ENCODE measurements at places on chromosomes 7 and 10.

DNA sequence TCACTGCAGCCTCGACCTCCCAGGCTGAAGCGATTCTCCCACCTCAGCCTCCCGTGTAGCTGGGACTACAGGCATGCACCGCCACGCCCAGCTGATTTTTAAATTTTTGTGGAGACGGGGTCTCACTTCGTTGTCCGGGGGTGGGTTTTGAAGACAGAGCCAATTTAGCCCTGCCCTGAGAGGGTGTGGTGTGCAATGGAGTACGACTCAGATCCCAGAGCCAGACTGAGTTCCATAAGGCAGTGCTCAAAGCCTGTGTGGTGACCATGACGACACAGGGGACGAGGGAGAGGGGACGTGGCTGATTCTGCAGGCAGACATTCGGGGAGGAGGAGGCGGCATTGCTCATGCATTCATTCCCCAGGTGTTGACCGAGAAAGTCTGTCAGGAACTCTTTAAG, 72.1 kb downstream of the ZMIZ1 start:
- no peak for DNase-seq

- DNase-seq, result no peak
Observed at GRCh38 chr10:29317027-29317420, 28.2 kb downstream of the LYZL1 start.

DNA sequence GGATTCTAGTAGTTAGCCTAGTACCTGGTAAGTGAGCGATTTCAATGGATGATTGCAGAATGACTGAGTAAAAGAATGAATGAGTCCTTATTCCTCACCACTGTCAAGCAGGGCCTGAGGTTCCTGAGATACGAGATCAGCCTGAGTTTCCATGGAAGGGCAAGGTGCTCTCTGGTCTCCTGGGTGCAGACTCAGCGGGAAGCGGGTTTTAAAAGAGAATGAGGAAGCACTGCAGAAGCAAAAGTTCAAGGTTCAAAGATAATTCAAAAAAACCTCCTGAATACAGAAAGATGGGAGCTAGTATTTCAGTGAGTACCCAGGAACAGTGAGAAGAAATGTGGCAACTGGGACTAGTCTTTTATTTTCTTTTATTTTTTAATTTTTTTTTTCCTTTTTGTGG, 4.3 kb downstream of the ZNF3 start:
- no peak for DNase-seq

- no peak for DNase-seq
Observed at GRCh38 chr7:25726170-25726780, 425.7 kb upstream of the NFE2L3 start.

DNA sequence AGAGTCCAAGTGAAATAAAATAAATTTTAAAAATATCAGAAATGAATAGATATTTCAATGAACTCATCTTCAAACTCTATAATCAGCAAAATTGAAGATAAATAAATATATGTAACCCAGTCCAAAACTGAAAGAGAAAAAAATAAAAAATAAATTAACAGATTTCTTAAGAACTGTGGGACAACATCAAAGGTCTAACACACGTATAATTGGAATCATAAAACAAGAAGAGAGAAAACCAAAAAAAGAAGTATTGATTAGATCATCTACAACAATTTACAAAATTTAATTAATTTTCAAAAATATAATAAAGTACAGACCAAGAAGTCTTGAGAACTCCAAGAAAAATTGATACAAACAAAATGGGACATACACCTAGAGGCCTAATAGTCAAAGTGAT, 625.8 kb upstream of the SORCS1 start:
- DNase-seq, result no peak

DNA sequence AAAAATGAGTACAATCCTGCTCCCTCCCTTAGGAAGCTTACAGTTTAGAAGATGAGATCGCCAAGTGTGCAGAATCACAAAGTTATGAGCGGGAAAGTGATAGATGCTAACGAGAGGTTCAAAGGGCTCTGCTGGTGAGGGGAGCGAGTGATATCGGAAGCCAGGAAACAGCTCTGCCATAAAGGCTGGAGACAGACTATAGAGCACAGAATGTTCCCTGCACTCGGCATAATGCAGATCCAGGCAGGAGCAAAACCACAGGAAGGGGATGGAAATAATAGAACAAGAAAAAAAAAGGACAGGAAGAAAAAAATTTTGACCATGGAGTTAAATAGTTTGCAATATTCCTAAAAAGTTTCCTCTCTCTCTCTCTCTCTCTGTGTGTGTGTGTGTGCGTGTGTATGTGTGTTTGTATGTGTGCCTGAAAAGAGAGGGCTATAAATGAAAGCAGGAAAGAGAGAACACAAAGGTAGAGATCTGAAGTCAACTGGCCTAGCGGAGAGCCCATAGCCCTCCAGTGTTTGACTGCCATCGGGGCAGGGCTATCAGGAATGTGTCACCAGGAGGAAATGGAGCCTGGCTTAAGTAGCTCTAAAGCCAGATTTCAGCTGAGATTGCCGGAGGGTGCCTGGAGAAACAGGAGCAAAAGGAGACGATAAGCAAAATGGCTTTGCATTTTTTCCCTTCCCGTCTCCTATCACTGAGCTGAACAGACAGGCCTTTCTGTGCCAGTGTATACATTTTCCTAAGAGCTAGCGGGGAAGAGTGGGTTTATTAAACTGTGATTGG, 175.8 kb upstream of the LYZL1 start:
- no peak for DNase-seq

DNA sequence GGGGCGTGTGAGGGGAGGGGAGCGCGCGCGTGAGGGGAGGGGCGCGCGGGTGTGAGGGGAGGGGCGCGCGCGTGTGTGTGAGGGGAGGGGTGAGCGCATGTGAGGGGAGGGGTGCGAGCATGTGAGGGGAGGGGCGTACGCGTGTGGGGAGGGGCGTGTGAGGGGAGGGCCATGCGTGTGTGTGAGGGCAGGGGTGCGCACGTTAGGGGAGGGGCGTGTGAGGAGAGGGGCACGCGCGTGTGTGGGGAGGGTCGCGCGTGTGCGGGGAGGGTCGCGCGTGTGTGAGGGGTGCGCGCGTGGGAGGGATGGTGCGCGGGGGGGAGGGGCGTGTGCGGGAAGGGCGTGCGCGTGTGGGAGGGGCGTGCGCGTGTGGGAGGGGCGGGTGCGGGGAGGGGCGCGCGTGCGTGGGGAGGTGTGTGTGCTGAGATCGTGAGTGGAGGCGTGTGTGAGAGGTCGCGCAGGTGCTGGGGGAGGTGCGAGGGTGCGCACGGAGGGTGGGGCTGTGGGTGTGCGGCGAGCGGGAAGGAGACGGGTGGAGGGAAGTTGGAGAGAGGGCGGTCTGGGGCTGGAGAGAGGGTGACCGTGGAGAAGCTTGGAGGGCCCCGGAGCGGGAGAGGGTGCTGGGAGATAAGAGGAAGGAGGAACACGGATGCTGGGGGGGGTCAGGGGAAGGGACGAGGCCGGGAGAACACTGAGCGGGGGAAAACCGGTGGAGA, 19.7 kb downstream of the MXI1 start:
- DNase-seq, result no peak

- DNase-seq, result no peak
Observed at GRCh38 chr10:131938681-131939080, 37.9 kb downstream of the PPP2R2D start.

GRCh38 chr7:157502701-157503111, 165.9 kb downstream of the DNAJB6 start:
- DNase-seq, result peak; percentile 40

DNA sequence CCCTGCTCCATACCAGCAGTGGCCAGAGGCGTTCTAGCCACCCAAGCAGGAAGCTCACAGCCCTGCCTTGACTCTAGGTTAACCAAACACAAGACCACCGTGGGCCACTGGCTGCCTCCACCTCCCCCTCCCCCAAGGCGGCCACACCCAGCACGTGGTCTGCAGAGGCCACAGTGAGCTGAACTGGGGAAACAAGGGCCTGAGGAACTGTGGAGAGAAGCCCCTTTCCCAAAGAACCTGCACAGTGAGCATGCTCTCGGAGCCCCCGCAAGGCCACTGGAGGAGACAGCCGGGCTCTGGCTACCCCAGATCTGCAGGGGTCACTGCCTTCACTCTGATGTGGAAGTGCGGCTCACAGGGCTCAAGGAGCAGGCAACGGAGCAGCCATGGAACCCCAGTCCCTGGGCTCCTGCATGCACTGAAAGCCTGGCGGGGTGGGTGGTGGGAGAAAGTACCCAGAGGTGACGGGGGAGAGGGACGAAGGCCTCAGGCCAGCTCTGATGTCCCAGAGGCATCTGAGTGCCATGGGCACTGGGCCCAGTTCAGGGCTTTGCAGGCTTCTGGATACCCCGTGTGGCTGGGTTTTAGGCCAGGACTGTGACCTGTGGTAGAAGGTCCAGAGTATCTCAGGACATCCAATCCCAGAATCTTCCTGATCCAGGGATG, 189.2 kb downstream of the EBF3 start:
- no peak for DNase-seq

GRCh38 chr10:44863344-44864047, 47.6 kb upstream of the TMEM72 start:
- DNase-seq, result no peak

DNA sequence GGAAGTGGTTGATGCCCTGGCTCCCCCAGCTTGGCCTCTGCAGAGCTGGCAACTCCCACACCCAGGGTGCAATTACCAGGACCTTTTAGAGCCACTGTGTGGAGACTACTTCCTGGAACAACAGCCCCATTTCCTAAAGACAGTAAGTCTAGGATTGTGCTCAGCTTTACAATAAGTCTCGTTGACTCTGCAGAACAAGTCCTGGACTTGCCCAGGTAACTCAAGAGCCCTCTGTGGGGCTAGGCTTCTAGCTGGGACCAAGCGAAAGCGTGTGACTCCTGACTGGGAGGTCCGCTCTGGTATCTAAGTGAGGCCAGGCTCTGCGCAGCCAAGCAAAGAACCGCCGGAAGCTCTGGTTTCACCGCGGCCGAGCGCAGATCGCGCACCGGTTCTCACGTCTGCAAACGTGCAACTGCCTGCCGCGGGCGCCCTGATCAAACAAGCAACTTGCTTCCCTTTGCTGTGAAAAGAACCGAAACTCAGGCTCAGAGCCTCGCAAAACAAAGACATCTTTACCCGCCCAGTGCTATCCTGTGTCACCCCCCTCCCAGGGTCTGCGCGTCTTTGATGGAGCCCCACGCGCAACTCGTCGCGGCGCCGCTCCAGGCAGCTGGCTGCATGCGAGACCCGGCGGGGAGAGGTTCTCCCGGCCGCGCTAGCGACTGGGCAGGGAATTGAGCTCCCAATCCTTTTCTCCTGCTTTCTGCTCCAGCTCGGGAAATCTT, 4.4 kb upstream of the PDLIM1 start:
- peak; percentile 35 for DNase-seq

GRCh38 chr7:2856388-2857169, 12.5 kb upstream of the GNA12 start:
- DNase-seq, result no peak

DNA sequence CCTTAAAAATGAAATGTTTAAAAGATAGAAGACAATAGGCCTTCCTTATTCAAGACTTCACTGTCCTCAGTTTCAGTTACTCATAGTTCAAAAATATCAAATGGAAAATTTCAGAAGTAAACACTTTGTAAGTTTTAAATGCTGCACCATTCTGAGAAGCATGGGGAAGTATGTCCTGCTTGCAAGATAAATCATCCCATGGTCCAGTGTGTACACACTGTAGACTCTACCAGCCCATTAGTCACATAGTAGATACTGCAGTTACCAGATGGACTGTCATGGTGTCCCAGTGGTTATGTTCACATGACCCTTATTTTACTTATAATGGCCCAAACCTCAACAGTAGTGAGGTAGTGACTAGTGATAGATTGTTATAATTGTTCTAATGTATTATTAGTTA, 69.5 kb downstream of the PTPN12 start:
- DNase-seq, result no peak

- no peak for DNase-seq
Observed at GRCh38 chr7:98066208-98066607, 40.5 kb upstream of the LMTK2 start.

- no peak for DNase-seq
Observed at GRCh38 chr7:17846935-17847334, 93.4 kb downstream of the SNX13 start.

GRCh38 chr10:58856508-58857240, 319.8 kb upstream of the PHYHIPL start:
- no peak for DNase-seq

DNA sequence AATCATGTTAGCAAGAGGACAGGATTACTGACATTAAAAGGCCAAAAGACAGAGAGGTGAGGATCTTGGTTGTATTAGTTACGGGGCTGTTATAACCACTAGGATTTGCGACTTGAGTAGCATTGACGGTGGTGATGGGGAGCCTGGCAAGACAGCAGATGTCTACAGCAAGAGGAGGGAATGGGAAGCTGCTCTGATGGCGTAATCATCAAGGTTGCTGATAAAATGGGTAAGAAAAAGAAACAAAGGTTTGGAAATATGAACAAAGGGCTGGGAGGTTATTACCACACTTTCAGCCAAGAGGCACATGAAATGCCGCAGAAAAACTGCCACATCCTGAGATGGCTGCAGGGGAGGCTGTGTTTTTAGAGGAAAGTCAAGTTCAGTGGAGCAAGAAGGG, 33.9 kb downstream of the TMEM229A start:
- no peak for DNase-seq

DNA sequence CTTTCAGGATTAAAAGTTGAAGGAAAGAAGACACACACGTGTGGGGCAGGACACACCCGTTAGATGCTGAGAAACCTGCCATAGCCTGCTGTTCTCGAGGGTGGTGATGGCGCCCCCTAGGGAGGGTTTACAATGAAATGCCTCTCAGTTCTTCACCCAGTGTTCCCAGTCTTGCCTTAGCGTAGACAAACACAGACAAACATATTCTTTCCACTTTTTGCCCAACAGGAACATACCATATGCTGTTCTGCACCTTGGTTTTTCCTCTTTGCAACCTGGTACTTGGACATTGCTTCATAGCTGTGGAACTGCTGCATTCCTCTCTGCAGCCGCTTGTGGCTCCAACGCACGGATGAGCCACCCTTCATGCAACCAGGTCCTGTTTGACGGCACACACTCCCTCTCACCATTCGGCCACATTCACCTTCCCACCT, 23.3 kb upstream of the HSPA12A start:
- peak; percentile 28 for DNase-seq

- DNase-seq, result no peak
Observed at GRCh38 chr10:88810196-88810961, 7.8 kb downstream of the LIPM start.

DNA sequence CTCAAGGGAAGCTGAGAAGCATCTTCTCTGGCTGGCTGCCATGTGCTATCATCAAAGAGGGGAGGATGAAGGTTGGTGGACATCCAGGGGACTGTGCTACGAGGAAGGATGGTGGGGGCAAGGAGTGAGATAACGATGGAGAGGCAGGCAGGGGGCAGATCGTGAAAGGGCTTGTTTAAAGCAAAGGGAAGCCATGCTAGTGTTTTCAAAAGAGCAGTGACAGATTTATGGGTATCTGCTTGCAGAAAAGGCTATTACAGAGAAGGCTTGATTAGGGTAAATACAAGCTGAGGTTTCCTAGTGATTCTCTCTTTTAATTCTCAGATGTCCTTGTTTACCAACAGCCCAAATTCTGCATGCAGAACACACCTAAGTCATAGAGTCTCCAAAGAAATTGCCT, 88.9 kb upstream of the MKX start:
- no peak for DNase-seq
